ENCODE measurements at places on chromosomes 6 and 20.
A peak's percentile ranks its signal among the peaks of the same experiment; 100 is the strongest.

DNA sequence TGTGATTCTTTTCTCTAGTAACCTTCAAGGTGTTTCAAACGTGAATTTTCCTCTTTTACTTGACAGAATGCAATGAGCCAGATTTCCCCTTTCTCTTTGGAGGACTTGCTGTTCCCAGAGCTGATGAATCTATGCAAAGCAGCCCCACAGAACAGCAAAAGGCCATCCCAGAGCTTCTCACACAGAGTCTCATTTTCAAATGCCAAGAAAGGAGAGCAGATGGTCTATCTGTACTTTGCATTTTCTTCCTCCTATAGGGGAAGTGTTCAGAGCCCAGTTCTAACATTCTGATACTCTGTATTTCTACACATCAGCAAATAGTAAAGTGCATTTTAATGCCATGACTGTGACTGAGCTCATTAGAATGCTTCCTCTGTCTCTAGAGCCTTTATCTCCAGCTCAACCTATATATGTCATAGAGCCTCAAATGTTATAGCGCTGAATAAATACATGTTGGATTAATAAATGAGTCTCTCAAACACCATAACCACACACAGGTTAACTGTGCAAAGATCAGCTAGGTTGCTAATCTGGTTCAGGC lies 81.8 kb upstream of the EYA4 start:
- DNase-seq = no peak

DNA sequence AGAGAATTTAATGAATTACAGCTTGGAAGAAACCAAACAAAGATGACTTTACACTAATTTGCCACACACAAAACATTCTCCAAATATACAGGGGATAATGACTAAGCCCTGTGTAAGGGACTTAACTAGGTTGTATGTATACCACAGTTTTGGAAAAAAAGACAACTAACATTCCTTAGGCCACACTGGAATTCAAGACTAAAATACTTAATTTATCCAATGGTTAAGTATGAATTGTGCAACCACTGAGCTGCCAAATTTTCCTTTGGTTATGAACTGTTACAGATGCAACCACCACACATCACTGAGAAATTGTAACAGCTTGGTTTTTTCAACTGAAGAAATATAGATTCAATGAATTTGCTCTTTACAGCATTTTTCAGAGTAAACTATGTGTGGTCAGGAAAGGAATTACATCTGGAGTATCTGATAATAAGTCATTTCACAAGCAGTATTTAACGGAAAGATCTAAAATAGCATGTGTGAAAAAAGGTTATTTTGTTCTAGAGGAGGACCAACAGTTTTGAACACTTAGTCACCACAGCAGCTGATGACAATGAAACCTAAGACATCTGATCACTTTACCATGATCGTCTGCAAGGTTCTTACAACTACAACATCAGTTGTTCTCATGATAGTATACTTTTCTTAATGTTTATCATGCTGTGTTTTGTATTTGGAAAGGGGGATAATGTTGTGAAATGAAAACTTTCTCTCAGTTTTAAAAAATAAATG lies 318.8 kb downstream of the BCKDHB start:
- DNase-seq = no peak

- no peak for DNase-seq
Measured at GRCh38 chr6:72102561-72102960, 216.2 kb downstream of the RIMS1 start.

GRCh38 chr20:36305602-36306551 lies at the start of gene DLGAP4:
Gene DLGAP4 (plus strand): TSS chr20:36306339. CDS start chr20:36431718, 125,379 bp downstream.
- no peak for DNase-seq

DNA sequence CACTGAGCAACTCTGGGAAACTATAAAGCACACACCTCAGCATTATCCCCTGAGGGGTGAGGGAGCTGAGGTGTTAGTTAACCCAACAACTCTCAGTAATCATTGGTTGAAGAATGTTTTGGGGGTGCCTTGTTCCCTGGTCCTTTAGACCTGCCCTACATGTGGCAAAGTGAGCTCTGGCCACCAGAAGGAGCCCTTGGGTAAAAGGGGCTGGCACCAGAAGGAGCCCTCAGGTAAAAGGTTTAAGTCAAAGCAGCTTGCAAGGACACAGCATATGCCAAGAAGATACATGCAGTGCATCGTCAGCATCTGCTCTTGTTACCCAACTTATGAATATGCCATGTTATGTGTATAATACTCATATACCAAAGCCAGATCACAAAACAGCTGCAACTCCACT lies 1081.7 kb downstream of the KIF16B start:
- DNase-seq = no peak

- no peak for DNase-seq
Measured at GRCh38 chr6:65819152-65819551, 112.1 kb upstream of the EYS start.

GRCh38 chr20:3755814-3756480 lies 11.6 kb downstream of the ADISSP start:
- DNase-seq = no peak

- no peak for DNase-seq
Measured at GRCh38 chr6:132590362-132590761, 821 bp upstream of the TAAR5 start.

DNA sequence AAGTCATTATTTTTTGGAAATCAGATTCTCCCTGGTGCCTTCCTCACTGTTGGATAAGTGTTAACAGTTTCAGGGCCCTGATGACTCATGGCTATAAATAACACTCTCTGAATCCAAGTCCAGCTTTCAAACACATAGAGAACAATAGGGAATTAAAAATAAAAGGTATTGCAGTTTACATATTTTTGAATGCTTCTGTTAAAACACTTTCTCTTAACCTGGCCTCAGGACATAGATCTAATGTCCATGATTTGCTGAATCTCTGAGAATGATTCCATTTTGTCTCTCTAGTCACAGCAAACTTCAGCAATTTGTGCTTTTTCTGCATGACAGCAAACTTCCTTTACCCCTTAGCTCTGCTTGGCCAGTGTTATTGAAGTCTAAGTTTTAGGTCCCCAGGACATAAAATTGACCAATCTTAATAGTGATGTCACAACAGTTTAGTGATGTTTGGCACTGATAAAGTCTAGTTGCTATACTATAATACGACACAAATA lies 1192.4 kb upstream of the CITED2 start:
- DNase-seq = no peak

GRCh38 chr6:124393536-124393935 lies 568.7 kb upstream of the RNF217 start:
- DNase-seq = no peak

DNA sequence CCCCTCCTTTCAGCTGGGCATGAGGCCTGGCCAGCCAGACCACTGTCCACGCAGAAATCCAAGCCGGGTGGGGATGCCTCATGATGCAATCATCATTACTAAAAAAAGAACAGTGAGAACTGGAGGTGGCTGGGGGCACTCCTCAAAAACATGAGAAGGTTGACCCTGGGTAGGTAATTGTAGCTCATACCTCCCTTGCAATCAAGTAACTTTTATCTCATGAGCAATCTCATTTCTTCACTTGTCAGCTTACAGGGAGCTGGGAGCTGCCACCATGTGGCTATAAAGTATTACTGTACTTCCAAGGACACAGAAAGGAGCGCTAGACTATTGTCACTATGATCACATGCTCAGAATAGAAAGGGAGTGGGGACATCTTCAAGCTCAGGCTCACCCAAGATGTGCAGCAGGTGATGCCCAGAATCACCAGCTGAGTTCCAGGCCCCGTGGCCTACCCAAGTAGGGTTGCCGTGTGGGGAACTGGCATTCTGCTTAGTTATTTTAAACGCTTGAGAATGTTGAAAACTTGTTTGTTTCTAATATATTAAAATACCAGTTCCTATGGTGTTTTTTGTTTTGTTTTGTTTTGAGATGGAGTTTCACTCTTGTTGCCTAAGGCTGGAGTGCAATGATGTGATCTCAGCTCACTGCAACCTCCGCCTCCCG lies 3.0 kb upstream of the CDH26 start:
- DNase-seq = peak; percentile 51

DNA sequence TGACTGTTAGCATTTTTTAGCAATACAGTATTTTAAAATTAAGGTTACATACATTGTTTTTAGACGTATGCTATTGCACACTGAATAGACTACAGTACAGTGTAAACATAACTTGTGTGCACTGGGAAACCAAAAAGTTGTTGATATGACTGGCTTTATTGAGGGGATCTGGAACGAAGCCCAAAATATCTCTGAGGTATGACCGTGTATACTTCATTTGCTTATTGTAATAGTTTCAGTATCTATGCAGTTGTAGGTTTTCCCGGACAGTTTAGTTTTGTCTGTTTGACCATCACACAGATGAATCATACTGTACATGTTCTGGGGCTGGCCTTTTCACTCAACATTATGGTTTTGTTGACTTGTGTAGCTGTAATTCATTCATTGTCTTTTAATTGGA lies 6.9 kb upstream of the ZBTB12 start:
- no peak for DNase-seq

- no peak for DNase-seq
Measured at GRCh38 chr6:25670208-25670607, 18.2 kb downstream of the SCGN start.

GRCh38 chr6:42331019-42331418 lies 113.4 kb upstream of the MRPS10 start:
- no peak for DNase-seq

DNA sequence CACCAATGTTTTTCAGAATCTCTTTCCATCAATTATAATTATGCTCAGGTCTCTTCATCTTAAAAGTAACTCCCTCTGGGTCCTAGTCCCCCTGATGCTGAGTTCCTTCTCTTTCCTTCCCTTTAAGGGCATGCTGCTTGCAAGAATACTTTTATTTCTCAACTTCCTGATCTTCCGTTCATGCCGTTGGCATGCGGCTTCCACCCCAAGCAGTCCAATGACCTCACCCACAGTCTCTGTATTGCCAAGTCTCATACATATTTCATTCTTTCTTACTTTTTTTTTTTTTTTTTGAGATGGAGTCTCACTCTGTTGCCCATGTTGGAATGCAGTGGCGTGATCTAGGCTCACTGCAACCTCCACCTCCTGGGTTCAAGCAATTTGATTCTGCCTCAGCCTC lies 83.5 kb downstream of the NDUFAF5 start:
- DNase-seq = peak; percentile 4

- DNase-seq = no peak
Measured at GRCh38 chr20:41304424-41305079, 13.0 kb downstream of the ZHX3 start.

DNA sequence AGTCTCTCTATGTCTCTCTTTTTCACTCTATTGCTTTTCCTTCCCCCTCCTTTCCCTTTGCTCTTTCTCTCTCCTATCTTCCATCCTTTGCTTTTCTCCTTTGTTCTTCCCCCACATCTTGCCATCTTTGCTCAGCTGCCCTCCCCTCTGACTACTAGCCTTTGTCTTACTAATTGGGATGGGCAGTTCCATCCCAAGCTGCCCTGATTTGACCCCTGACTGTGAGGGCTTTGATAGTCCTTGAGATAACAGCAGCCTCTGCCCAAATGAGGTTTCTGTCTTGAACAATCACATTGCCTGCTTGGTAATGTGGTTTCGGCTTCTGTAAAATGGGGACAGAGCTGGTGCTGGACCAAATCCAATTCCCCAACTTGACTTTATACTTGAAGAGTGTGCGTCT lies 327.7 kb downstream of the DHX35 start:
- DNase-seq = no peak

GRCh38 chr20:46807998-46808397 lies 86.6 kb upstream of the EYA2 start:
- no peak for DNase-seq

DNA sequence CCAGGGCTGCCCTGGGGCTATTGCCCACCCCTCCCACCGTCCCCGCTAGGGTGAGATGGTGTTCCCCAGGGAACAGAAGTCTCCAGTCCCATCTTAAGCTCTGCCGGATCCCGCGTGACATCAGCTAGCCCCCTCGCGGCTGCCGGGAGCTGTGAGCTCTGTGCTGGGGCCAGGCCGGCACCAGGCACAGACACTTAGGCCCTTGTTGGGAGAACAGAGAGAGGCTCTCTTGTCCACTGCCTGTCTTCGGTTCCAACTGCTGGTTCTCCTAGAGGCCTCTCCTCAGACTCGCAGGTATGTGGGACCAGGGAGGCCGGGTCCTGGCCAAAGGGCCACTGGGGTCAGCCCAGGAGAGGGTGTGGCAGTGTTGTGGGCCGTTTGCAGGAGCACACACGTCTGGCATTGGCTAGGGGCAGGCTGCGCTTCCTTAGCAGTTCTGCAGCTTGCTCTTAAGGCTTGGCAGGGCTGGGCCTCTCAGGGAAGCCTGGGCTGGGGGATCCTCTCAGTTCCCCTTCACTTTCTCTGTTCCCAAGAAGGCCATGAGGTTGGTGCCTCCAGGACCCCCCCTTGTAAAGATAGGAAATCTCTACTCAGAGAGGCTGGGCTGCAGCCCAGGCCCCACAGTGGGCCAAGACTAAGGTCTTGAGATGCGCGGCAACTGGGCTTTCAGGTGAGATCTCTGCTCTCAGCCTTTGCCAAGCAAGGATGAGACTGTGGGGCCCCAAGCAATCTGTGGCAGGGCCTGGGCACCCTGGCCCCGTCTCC lies 6.3 kb downstream of the SGK2 start:
- no peak for DNase-seq

DNA sequence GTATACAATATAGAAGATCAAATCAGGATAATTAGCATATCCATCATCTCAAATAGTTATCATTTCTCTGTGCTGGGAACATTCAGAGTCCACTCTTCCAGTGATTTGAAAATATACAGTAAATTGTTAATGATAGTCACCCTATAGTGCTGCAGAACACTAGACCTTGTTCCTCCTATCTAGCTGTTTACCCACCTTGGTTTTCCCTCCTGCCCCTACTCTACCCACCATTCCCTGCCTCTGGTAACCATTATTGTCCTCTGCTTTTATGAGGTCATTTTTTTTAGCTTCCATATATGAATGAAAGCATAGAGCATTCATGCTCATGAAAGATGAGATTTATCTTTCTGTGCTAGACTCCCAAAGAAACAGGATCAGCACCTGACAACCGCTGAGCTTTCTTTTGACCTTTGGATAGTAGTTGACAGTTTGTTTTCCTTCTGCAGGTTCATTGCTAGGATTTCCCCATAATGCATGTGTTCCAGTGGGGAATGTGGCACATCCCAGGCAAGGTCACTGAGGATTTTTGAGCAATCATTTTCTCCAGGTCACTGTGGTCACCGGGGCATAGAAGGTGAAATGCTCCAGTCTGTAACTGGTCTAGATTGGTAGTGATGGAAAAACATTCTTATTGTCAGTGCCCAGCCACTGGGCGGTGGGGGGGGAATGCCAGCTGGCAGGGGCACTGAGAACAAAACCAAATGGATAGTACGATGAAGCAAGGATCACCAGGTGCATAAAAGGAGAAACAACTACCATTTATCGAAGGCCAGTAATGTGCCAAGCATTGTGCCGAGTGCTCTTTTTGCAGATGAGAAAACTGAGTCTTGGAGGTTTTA lies 33.6 kb upstream of the BCAS1 start:
- DNase-seq = no peak

- no peak for DNase-seq
Measured at GRCh38 chr6:89173634-89174033, 27.8 kb downstream of the PM20D2 start.

GRCh38 chr6:158233214-158233795 lies 65.2 kb downstream of the GTF2H5 start:
- no peak for DNase-seq

- DNase-seq = peak; percentile 18
Measured at GRCh38 chr6:113854531-113855499, 2.3 kb upstream of the MARCKS start.

- no peak for DNase-seq
Measured at GRCh38 chr20:5737966-5738365, 12.2 kb upstream of the SHLD1 start.

GRCh38 chr6:79427721-79428120 lies 109.5 kb downstream of the LCA5 start:
- DNase-seq = no peak

Measured in hematopoietic multipotent progenitor cell treated with erythropoietin and hydrocortisone succinate and interleukin-3 and kit ligand, for 8 days (in vitro differentiated cells).